Aorta (tissue), 5 donors: ENCODE measurements at places on chromosomes 13 and 19. TPM values are rescaled to one million over a fixed set of nuclear protein-coding genes. Genes with fewer than 3 reads are reported as not detected.

GRCh38 chr13:106038752-106039151 lies 496.7 kb downstream of the EFNB2 start:
- no peaks in the 10 kb centered on the region for H3K4me1 ChIP-seq
- no peak overlapping the region for H3K27ac ChIP-seq
- no peak for DNase-seq
- no peaks in the 10 kb centered on the region for H3K27me3 ChIP-seq
- H3K36me3 ChIP-seq, result no peaks in the 10 kb centered on the region

SPACA4 gene
- 0.18 TPM for polyA plus RNA-seq

ZNF20 gene
- 1.9 TPM for polyA plus RNA-seq

DNA sequence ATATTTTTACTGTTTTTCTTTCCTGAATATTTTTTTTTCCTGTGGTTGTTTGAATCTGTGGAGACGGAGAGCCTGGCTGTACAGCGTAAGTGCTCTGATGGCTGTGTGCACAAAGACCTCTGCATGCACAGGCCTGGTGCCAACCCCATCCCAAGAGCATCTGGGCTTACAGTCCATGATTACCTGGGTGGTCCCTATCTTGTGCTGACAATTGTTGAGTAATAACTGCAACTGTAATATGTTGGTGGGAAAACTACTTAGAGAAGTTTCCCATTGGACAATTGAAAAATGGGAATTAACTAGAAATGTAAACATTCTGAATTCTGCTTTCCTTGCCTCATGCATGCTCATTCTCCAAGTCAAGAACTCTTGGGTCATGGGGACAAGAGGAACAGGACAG lies 268.7 kb downstream of the SHISA2 start:
- no peak for DNase-seq
- H3K27me3 ChIP-seq, result no peaks in the 10 kb centered on the region
- H3K36me3 ChIP-seq, result no peaks in the 10 kb centered on the region
- H3K4me1 ChIP-seq, result no peaks in the 10 kb centered on the region
- H3K27ac ChIP-seq, result no peak overlapping the region
- no peak overlapping the region for H3K4me3 ChIP-seq

MUC16 gene
- polyA plus RNA-seq, result not detected

GRCh38 chr13:80436571-80437169 lies 95.7 kb upstream of the SPRY2 start:
- no peak overlapping the region for H3K4me3 ChIP-seq
- no peaks in the 10 kb centered on the region for H3K36me3 ChIP-seq
- DNase-seq, result no peak
- H3K27me3 ChIP-seq, result no peaks in the 10 kb centered on the region
- H3K27ac ChIP-seq, result no peak overlapping the region

DNA sequence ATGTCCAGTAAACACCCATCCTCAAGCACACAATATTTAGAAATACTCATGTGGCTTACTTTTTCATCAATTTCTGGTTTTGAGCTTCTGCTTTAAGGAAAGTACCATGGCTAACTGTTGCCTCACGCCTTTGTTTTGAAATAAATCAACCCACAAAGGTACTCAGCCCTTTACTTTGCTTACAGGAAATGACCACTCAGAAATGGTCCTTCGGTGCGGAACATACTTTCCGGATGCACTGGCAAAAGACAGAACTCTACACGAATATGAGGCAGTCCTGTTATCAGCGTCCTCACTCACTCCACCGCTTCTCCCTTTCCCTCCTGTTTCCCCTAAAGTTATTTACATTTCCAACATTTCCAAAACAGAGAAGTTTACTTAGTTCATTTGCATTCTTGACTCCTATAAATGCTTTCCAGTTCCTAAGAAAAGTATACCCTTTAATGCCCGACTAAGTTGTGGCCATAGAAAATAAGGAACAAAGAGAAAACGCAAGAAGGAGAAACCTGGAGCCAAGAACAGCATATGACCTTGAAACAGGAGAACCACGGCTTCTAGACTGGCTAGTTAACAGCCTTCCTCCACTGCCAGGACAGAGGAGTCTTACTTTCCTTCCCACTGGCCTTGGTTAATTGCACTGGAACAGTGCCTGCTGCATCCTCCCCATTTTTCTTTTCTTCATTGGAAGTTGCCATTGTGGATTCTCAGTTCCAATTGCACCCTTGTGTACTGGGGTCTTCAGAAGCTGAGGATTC lies 10.6 kb downstream of the FPR2 start:
- H3K4me1 ChIP-seq, result no peaks in the 10 kb centered on the region
- peaks cover 4% of the 10 kb centered on the region for H3K27me3 ChIP-seq
- no peak for DNase-seq
- H3K36me3 ChIP-seq, result no peaks in the 10 kb centered on the region
- H3K27ac ChIP-seq, result no peak overlapping the region

DNA sequence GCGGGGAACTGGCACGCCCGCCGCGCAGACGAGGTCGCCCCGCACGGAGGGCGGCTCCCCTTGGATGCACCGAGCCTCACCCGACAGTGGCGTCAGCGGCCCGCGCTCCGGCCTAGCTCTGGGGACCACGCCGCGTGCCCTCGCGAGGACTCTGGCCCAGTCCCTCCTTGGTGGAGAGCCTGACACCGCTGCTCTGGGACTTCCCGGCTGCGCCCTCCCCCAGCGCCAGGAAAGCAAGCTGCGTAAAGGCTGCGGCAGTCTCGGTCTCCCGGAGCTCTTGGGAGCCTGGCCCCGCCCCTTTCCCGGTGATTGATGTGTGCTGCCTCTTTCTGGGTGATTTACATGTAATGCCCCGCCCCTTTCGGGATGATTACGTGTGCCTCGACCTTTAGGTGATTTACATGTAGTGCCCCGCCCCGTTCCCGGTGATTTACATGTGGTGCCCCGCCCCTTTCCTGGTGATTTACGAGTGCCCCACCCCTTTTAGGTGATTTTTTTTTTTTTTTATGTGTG lies at the start of gene LENG9:
TSS of gene LENG9 (minus strand) at position 248 of the 513 bp plus-strand sequence. CDS start 252 bp downstream, outside the sequence.
- H3K4me1 ChIP-seq, result no peaks in the 10 kb centered on the region
- no peaks in the 10 kb centered on the region for H3K27me3 ChIP-seq
- H3K4me3 ChIP-seq, result peak within 1 kb of the TSS; percentile 39
- H3K27ac ChIP-seq, result peak within 1 kb of the TSS; percentile 62

PTGER1 gene
- polyA plus RNA-seq, result not detected

DNA sequence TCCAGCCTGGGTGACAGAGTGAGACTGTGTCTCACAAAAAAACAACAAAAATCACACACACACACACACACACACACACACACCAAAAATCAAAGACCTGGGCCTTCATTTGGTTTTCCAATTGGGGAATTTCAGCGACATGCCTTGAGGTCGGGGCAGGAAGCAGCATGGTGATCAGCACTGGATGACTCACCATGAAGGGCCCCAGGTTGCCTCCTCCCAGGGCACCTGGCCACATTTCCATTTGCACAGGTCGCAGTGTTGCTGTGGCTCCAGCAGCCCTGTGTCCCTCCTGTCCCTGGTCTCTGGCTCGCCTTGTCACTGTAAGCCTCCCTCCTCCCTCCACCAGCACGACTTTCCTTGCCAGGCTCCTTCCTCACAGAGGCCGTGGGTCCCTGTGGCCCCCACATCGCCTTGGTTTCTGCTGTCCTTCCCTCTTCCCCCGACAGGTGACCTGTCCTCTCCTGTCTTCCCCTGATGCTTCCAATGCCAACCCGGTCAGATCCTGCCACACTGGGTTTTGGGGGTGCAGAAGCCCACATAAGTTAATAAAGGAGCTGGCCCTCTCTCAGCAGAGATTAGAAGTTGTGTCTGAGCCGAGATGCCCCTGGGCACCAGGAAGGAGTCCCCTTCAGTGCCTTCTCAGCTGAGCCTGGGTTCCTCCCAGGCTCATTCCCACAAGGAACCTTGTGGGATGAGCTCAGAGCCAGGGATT lies 66.7 kb downstream of the GPR12 start:
- H3K27me3 ChIP-seq, result no peaks in the 10 kb centered on the region
- H3K4me1 ChIP-seq, result no peaks in the 10 kb centered on the region
- no peak for DNase-seq
- no peaks in the 10 kb centered on the region for H3K36me3 ChIP-seq

PABPC3 gene
- 0.38 TPM for polyA plus RNA-seq

CGB5 gene
- polyA plus RNA-seq, result not detected

GRCh38 chr13:45728759-45729158 lies 26.6 kb downstream of the CBY2 start:
- H3K36me3 ChIP-seq, result no peaks in the 10 kb centered on the region
- H3K27me3 ChIP-seq, result peaks cover 1% of the 10 kb centered on the region
- DNase-seq, result no peak
- H3K4me1 ChIP-seq, result no peaks in the 10 kb centered on the region
- no peak overlapping the region for H3K27ac ChIP-seq

DNA sequence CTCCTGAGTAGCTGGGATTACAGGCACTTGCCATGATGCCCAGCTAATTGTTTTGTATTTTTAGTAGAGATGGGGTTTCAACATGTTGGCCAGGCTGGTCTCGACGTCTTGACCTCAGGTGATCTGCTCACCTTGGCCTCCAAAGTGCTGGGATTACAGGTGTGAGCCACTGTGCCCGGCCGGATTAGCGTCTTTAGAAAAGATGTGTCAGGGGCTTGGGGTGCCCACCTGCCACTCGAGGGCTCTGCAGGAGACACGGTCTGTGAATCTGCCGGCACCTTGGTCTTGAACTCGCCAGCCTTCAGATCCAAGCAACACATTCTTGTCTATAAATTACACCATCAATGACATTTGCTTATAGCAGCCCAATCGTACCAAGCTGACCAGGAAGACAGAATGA lies 38.8 kb upstream of the TUBGCP3 start:
- H3K4me1 ChIP-seq, result no peaks in the 10 kb centered on the region
- H3K27ac ChIP-seq, result no peak overlapping the region
- DNase-seq, result no peak
- no peaks in the 10 kb centered on the region for H3K27me3 ChIP-seq

FGF22 gene
- polyA plus RNA-seq, result 0.63 TPM

- no peak overlapping the region for H3K4me3 ChIP-seq
- no peak overlapping the region for H3K27ac ChIP-seq
- no peaks in the 10 kb centered on the region for H3K4me1 ChIP-seq
- DNase-seq, result no peak
- H3K27me3 ChIP-seq, result no peaks in the 10 kb centered on the region
These were observed 4.1 kb downstream of the PRAM1 start for GRCh38 chr19:8498295-8498694.

DNA sequence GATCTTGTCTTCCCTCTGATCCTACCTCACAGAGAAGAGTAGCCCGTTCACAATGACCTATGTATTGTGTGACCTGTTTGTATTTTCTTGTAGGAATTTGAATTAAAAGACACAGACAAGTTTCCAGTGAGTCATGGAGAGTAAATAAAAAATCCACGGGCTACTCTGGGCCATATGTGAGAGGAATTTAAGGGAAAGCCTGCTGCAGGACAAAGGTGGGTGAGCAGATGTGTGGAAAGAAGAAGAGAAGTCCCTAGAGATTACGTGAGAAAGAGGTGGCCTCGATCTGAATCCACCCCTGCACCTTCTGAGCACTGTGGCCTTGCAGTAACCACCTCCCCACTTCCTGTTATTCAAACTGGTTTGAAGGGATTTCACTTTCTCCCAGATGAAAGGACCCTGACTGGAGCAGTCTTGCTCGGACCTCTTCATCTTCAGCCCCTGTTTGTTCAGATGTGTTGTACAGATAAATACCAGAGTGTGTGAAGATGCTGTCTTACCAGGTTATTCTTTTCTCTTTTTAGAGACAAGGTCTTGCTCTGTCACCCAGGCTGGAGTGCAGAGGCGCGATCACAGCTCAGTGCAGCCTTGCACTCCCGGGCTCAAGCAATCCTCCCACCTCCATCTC lies 205.4 kb downstream of the PDS5B start:
- H3K27me3 ChIP-seq, result no peaks in the 10 kb centered on the region
- no peak overlapping the region for H3K27ac ChIP-seq
- H3K36me3 ChIP-seq, result no peaks in the 10 kb centered on the region
- no peak overlapping the region for H3K4me3 ChIP-seq
- H3K4me1 ChIP-seq, result no peaks in the 10 kb centered on the region

DNA sequence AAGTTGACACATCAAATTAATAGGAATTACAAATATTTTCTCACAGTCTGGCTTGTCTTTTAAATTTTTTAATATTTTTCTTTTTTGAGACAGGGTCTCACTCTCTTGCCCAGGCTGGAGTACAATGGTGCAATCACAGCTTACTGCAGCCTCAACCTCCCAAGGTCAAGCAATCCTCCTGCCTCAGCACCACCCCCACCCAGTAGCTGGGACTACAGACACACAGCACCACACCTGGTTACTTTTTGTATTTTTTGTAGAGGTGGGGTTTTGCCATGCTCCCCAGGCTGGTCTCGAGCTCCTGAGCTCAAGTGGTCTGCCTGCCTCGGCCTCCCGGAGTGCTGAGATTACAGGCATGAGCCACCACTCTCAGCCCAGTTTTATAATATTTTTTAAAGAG lies 72.0 kb downstream of the SPATA13 start:
- no peaks in the 10 kb centered on the region for H3K4me1 ChIP-seq
- no peak for DNase-seq
- no peaks in the 10 kb centered on the region for H3K36me3 ChIP-seq
- H3K27ac ChIP-seq, result no peak overlapping the region

DNA sequence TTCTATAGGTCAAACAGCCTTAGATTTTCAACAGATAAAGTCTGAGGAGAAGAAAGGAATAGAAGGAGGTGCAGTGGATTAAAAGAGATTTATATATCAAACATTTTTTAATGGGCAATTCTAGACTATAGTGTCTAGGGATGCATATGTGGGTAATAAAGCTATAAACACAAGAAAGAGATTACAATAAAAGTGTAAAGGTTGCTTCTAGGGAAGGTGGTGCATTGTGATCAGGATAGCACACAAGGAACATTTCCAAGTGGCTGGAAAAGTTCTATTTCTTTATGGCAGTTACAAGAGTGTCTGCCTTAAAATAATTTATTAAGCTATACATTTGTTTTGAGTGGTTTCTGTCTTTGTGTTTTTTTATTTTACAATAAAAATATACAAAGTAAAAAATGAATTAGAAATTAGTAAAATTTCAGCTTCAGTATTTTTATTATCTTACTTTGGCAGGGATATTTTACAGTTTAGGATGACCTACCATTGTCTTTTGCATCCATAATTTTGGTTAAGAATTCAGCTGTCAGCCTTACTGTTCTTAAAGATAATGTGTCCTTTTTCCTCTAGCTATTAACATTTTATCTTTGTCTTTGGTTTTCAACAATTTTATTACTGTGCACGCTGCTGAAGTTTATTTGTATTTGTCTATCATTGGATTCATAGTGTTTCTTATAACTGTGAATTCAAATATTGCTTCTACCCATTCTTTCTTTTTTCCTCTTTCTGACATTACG lies 221.8 kb downstream of the LACC1 start:
- H3K36me3 ChIP-seq, result no peaks in the 10 kb centered on the region
- no peaks in the 10 kb centered on the region for H3K27me3 ChIP-seq
- H3K4me1 ChIP-seq, result peaks cover 5% of the 10 kb centered on the region
- DNase-seq, result no peak

- no peaks in the 10 kb centered on the region for H3K36me3 ChIP-seq
- H3K27ac ChIP-seq, result no peak overlapping the region
- no peaks in the 10 kb centered on the region for H3K4me1 ChIP-seq
- no peaks in the 10 kb centered on the region for H3K27me3 ChIP-seq
- DNase-seq, result no peak
These were observed 1.0 kb downstream of the SPPL2B start for GRCh38 chr19:2329501-2329916.

ANGPTL8 gene
- polyA plus RNA-seq, result not detected
